ENCODE measurements at places on chromosomes 3 and 15.

- no peak for DNase-seq
These were observed 363.6 kb downstream of the CLSTN2 start for GRCh38 chr3:140298569-140299070.

DNA sequence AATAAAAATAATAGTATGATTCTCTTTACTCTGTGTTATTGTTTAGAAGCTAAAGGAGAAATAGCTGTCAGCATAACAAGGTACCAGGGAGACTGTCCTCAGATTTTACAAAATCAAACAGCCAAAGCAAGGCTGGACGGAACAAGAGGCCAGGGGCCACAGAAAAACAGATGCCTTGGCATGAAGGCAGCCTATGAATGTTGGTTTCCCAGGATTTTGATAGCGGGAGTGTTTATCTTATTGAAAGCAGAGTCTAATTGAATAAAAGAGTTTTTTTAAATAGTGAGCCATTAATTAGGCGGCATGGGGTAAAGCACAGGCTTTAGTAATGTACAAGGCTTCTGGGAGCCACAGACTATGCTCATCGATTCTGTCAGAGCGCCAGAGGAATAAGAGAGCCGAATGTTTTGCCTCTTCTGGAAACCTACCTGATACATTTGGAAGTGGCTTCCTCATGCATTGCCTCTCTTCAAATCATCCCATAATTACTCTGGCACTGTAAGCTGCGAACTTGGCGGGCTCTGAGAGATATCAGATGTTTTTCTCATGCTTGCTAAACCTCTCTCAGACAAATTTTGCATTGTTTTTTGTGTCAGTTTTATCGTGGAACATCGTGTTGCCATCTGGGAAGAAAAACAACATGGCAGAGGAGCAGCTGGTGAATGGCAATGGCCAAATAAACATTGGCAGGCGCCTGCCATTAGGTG is 30.4 kb upstream of the TMCO5A start:
- no peak for DNase-seq

DNA sequence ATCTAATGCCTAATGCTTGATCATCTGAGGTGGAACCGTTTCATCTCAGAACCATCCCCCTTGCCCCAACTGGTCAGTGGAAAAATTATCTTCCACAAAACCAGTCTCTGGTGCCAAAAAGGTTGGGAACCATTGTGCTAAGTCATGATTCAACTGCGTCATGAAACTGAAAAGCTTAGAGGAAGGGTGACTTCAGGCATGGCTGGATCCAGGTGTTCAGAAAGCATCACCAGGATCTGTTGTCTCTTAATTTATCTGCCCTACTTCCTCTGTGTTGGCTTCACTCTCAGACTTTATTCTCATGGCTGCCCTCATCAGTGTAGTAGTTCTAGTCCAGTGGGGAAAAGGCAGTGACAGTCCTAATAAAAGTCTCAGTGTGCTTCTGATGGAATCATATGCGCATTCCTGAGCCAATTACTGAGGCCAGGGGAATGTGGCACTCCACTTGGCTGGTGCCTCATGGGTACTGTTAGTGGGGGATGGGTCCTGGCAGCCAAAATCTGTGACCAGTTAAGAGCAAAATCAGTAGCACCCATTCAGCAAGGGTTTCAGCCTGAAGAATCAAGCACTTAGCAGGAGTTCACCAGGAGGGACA is 110.3 kb downstream of the WNT5A start:
- DNase-seq: no peak

- no peak for DNase-seq
These were observed 120.5 kb downstream of the LRIG1 start for GRCh38 chr3:66380200-66380932.

- DNase-seq: no peak
These were observed 2.3 kb upstream of the MBNL1 start for GRCh38 chr3:152266221-152266995.

- no peak for DNase-seq
These were observed 170.0 kb downstream of the RAB11A start for GRCh38 chr15:66039117-66039871.

GRCh38 chr15:90883526-90883975 is 753 bp upstream of the FES start:
- DNase-seq: no peak

DNA sequence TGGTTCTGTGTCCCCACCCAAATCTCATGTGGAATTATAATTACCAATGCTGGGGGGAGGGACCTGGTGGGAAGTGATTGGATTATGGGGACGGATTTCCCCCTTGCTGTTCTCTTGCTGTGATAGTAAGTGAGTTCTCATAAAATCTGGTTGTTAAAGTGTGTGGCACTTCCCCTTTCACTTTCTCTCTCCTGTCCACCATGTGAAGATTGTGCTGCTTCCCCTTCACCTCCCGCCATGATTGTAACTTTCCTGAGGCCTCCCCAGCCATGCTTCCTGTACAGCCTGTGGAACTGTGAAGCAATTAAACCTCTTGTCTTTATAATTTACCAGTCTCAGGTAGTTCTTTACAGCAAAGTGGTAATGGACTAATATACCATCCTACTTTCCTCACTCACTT is 289.6 kb downstream of the EFHB start:
- DNase-seq: no peak

DNA sequence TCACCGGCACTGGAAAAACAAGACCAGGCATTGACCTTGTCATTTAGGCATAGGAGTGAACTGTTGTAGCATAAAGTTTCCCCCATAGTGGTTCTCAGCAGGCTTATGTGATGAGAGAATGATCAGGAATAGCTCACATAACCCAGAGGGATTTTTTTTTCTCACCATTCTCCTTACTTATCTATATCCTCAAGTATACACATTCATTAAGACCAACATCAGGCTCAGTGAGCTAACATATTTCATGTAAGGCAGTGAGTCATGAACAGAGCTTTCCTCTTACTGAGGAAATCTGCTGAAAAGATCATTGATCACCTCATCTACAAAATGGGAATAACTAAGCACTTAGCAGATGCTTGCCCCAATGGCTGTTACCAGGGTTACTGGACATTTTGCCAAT is 396.6 kb upstream of the TMCO5A start:
- DNase-seq: no peak
